Activated CD4-positive, alpha-beta T cell treated with anti-CD3 and anti-CD28 coated beads, Interleukin-2, Interleukin-4, amounts not matched to agents 100 ng/mL and 50 ng/mL, durations not matched to agents 16 hours and 8 hours (primary cell): ENCODE measurements at places on chromosomes 5 and 9.

GRCh38 chr9:117286245-117286644 is 128.6 kb downstream of the ASTN2 start:
- DNase-seq: no peak

DNA sequence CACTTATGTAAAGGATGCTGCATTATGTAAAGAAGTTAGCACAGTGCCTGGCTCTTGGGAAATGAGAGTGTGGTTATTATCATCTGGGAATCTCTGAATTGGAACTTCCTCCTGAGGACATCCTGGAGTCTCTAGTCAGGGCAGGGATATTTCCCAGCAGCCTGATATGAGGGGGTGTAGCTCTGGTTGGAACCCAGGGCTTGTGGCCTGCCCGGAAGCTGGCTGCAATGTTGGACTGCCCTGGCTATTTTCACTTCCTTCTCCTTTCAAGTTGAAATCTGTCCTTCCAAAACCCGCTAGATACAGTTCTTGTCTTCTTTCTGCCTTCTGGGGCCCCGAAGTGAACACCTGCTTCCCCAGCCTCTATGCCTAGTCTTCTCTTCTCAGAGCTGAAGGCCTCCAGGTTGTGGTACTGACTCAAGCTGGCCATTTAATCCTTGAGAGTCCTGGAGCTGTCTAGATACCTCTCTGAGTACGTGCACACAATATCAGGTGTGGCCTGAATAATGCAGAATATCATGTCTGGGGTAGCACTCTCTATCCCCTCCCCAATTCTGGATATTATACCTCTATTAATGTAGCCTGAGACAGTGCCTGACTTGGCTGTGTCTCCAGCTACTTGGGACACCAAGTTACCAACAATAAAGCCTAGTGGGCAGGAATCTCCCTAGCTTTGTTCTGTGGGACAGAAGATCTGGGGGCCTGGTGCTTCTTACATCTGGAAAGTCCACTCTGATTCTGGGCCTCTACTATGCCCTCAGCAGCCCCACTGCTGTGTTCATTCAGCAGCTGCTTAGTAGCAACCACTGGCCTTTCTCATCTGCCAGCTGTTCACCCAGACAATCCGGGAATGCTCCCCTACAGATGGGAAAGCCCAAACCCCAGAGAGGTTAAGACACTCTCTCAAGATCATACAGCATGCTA is 45.0 kb downstream of the SLC6A7 start:
- no peak for DNase-seq

- no peak for DNase-seq
These were observed 39.8 kb downstream of the F2RL2 start for GRCh38 chr5:76583163-76584047.

DNA sequence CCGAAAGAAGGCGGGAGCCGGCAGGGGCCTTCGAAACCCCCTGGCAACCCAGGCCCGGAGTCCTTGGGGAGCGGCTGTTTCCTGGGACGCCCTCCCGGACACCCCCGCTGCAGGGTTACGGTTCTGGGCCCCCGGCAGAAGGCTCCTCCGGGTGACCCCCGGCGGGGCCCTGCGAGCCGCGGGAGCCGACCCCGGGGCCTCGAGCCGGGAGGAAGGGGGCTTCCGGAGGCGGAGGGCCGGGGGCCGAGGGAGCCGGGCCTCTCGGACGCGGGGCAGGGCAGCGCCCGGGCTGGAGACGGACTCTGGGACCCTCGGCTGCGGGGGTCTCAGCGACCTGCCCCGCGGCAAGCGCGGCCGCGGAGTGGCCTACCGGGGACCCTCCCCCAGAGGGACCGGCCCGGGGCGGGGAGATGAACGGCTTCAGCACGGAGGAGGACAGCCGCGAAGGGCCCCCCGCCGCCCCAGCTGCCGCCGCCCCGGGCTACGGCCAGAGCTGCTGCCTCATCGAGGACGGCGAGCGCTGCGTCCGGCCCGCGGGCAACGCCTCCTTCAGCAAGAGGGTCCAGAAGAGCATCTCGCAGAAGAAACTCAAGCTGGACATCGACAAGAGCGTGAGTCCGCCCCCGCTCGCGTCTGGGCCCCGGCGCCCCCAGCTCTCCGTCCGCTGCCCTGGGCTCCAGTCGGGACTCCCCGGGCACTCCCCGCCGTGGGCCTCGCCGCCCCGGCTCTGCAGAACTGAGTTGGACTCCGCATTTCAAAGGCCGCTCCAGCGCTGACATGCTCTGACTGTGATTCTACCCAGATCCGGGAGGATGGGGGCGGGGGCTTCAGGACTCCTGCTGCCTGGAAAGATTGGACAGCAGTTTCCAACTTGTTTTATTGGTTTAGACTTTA is 645 bp downstream of the SAP30L start:
- peak; percentile 19 for DNase-seq

GRCh38 chr9:130197888-130198287 is 25.7 kb downstream of the NCS1 start:
- no peak for DNase-seq

DNA sequence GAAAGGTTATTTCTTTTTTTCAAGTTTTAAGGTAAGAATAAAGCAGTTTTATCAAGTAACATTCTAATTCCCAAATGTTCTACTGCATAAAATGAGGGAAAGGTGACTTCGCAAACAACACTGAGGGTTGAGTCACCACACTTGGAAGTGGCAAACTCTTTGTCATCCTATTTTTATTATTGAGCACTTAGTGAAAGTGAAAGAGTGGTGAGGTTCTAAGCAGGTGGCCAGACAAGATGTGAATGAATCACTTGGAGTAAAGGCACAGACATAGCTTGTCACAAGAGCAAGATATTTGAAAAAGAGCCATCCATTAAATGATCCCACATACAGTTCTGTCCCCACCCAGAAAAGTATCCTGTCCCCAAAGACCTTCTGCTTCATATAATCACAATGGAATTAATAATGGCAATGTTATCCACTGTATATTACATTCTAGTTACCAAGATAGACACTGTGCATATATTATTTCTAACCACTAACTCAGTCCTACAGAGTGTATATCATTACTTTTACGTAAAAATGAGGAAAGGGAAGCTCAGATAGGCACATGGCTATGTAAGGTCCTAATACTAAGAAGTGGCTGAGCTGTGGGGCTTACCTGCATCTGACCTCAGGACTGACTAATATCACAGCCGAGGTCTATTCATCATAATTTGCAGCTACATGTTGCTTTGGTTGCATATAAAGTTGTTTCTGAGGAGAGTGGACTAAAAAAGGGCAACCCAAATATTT is 730.4 kb upstream of the MEF2C start:
- no peak for DNase-seq

DNA sequence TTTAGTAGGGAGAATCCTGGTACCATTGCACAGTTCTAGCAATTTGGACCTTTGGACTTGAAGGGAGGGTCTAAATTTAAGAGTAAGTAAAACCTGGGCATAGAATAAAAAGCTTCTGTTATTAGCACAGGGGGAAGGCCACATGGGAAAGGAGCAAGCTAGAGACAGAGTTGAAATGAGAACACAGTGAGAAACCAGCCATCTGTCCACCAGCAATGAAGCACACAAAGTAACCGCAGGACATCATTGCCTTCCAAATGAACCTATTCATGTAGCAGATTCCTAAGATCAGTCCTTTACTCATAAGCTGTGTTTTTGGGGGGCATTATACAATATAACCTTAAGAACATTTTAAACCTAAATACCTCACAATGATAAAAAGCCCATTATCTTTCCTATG is 407.4 kb downstream of the HCN1 start:
- no peak for DNase-seq

DNA sequence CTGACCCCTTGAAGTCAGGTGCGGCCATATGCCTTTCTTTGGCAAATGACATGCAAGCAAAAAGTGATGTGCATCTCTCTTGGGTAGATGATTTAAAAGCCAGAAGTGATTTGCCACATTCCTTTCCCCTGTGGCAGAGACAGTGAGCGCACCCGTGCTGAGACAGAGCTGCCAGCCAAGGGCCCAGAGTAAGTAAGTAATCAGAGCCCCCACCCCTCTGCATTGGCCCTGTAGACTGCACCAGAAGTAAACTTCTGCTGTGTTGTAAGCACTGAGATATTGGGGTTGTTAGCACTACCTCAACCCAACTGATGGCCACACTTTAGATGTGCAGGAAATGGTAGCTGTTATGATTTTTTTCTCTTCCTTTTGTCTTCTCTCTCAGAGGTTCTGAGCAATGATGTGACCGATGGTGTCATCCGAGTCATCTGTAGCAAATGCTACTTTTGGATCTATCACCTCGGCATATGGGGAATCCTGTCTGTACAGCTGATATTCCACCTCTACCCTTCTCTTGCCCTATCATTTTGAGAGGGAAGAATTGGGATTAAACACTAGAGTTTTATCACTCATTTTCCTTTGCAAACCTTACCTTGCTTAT is 58.0 kb downstream of the DOCK2 start:
- DNase-seq: no peak

- no peak for DNase-seq
These were observed 55.3 kb downstream of the AHRR start for GRCh38 chr5:376799-377325.

GRCh38 chr9:137262909-137263285 is 7.8 kb downstream of the NELFB start:
- DNase-seq: no peak

DNA sequence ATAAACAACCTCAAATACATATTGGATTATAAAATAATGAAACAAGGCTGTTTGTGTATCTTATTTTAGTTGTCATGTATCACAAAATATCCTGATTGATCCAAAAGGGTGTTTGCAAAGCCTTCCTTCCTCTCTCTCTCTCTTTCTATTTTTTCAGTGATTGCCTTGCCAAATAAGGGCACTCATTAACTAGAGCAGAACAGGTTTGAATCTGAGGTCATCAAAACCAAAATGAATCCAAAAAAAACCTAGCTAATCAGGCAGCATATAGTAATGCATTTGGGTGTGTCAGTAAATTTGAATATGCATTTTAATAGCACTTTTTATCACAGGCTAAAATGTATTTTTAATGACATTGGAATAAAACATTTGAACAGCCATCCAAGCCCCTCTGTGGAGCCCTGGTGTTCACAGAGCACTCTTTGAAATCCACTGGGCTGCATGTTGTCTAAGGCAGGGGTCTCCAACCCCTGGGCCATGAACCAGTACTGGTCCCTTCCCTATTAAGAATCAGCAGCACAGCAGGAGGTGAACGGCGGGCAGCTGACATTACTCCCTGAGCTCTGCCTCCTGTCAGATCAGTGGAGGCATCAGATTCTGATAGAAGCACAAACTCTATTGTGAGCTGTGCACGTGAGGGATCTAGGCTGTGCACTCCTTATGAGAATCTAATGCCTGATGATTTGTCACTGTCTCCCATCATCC is 171.8 kb upstream of the RAI14 start:
- DNase-seq: no peak

DNA sequence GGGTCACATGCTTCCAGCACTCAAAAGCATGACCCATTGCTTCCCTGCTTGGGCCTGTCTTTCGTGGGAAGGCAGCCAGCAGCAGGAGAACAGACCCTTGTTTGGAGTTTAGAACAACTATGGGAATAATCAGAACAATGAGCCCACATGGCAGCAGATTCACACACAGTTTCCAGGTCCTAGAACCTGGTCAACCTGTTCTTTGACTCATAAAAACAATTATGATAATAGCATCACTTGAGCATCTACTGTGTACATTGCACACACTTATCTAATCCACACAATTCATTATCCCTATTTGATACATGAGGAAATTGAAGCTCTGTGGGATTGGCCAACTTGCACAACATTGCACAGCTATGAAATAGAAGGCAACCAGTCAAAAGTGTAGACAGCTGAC is 41.7 kb downstream of the KLF4 start:
- DNase-seq: no peak

- no peak for DNase-seq
These were observed 6.8 kb upstream of the FEM1C start for GRCh38 chr5:115551415-115551814.

DNA sequence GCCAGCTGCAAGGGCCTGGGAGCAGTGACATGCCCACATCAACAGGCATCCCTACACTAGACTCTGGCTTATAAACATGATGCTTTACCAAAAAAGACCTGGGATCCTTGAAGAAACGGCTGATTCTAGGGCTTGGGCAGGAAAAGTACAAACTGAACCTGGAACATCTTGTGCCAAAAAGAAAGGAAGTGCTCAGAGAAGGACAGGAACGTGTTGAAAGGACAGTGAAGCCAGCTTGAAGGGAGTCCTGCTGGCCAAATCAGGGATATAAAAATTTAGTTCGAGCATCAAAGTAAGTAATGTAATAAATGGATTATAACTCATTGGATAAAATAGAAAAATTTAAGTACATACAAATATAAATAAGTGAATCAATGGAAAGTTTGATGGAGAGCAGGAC is 58.1 kb downstream of the ALDH7A1 start:
- no peak for DNase-seq

DNA sequence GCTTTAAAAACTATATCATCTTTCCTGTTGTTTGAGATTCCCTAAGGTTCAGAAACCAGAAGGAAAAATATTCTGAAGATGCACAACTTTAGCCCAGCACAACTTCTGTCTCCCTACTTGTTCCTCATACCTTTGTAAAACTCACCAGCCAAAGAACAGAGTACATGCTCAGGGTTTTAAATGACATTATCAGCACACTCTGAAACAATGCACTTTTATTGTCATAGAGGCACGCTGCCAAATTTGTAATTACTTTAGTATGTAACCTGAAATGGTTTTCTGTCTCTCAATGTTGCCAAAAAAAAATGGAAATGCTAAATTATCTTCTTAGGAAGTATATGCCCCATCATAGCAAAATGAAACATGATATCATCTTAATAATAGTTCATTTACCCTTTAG is 383.6 kb upstream of the CDH6 start:
- no peak for DNase-seq

DNA sequence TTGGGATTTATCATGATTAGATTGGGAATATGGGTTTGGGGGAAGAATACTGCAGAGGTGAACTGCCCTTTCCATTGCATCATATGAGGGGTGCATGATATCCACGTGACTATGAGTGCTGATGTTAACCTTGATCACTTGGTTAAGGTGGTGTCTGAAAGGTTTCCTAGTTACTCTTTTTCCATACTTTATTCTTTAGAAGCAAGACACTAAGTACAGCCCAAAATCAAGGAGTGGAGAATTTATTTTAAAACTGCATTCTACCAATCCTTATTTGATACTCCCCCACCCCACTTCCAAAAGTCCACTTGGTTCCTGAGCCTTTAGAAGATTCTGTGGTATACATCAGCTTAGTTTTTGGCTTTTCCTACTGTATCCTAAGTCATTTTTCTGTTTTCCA is 20.3 kb upstream of the STOM start:
- no peak for DNase-seq

DNA sequence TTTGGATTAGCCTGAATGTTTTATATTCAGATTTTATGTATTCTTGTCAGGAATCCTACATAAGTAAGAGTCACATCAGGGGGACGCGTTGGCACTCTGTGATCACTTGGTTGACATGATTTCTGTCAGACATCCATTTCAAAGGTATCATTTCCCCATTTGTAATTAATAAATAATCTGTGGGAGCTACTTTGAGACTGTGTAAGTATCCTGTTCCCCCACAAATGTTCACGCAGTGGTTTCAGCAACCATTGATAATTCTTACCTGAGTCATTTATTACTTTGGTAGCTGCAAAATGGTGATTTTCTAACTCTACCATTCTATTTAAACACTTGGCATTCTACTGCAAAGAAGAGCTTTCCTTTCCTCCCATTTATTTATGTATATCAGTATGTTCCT is 56.9 kb upstream of the TBC1D2 start:
- DNase-seq: no peak

GRCh38 chr9:135213566-135213965 is 126.1 kb downstream of the OLFM1 start:
- DNase-seq: no peak
